ENCODE measurements at places on chromosomes 5 and 9. TPM values are rescaled to one million over a fixed set of nuclear protein-coding genes. Genes with fewer than 3 reads are reported as not detected.

PHF24 gene
- 0.67 TPM for total RNA-seq

TICAM2 gene
- total RNA-seq, result 1.2 TPM

HAPLN1 gene
- total RNA-seq, result 1.8 TPM

ASPN gene
- 36.3 TPM for total RNA-seq

FOXD4L3 gene
- not detected for total RNA-seq

COL5A1 gene
- 48.5 TPM for total RNA-seq

NUTM2F gene
- total RNA-seq, result not detected

KCNIP1 gene
- not detected for total RNA-seq

CXXC5 gene
- total RNA-seq, result 31.1 TPM

WNK2 gene
- total RNA-seq, result 104 TPM

F12 gene
- total RNA-seq, result not detected
